ENCODE measurements at places on chromosomes 2 and 18.
A peak's percentile ranks its signal among the peaks of the same experiment; 100 is the strongest.

GRCh38 chr2:51681854-51682253 is 649.9 kb upstream of the NRXN1 start:
- DNase-seq: no peak

DNA sequence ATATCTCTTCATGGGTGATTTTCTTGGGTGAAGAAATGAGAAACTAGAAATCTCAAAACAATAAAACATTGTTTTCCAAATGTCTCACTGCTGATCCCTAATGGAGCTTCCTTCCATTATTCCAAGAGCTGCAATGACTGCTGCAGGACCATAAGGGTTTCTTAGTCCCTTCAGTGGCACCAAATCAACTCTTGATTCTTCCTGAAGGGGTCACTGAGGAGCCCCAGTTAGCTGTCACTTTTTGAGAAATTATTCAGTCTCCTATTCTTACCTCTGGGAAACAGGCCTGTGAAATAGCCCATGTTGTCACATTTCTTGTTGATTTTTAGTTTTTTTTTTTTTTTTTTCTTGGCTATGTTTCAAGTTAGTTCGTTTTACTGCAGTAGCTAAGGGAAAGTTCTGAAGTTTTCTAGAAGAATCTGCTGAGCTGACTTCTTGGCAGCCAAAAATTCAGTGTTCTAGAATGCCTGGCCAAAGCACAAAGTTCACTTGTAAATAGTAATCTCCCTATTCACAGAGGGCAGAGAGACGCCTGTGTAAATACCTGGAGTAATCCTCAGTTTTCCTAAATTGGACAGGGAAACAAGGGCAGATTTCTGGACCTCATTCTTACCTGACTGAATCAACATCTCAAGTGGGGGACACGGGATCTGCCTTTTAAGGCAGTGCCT is 480.0 kb downstream of the RIT2 start:
- DNase-seq: no peak

- DNase-seq: no peak
Observed at GRCh38 chr18:76565238-76566173, 70.5 kb upstream of the ZNF516 start.

- DNase-seq: no peak
Observed at GRCh38 chr18:74148543-74149070, 284 bp downstream of the TIMM21 start.

- no peak for DNase-seq
Observed at GRCh38 chr2:234422273-234422732, 74.6 kb downstream of the ARL4C start.

- DNase-seq: no peak
Observed at GRCh38 chr2:74093840-74094239, 53.9 kb downstream of the BOLA3 start.

GRCh38 chr18:77658299-77658662 is 408.6 kb downstream of the GALR1 start:
- no peak for DNase-seq

- DNase-seq: no peak
Observed at GRCh38 chr18:27723168-27723567, 453.8 kb downstream of the CDH2 start.

- DNase-seq: no peak
Observed at GRCh38 chr18:54148151-54148550, 76.3 kb downstream of the MBD2 start.

GRCh38 chr2:37802211-37802752 is 122.8 kb upstream of the RMDN2 start:
- DNase-seq: no peak

GRCh38 chr18:29004921-29005320 is 828.0 kb upstream of the CDH2 start:
- no peak for DNase-seq

- no peak for DNase-seq
Observed at GRCh38 chr2:215903203-215903602, 110.1 kb downstream of the MREG start.

DNA sequence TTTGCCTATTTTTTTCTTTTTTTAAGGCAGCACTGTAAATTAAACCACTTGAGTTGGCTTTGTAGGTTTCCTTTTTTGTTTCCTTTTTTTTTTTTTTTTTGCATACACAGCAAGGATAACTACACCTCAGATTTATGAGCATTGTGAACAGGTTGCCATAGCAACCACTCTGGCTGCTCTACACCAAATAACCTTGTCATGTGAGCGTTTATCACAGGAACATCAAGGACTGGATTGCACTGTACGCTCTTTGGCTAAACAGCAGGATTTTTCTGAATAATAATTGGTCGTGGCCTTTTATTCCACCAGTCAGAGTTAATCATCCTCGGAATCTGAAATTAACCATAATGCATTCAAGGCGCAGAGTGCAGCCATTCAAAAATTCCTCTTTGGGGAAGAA is 199.1 kb upstream of the SLC14A2 start:
- DNase-seq: no peak

- no peak for DNase-seq
Observed at GRCh38 chr2:160419776-160420505, 73.7 kb downstream of the RBMS1 start.

DNA sequence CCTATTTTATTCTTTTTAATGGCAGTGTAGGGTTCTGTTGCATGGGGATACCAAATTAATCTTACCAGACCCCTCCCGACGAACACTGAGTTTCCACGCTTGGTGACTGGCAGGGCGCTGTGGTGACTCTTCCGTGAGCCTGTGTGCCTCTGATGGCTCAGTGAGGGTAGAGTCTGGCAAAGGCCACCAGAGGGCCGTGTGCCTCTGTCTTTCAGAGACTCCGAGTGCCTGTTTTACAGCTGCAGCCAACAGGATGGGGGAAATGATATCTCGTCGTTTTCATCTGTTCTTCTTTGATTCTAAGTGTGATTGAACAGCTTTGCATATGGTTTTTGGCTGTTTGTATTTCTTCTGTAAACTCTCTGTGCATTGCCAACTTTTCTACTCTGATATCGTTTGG is 99.8 kb downstream of the ZNF236 start:
- peak; percentile 40 for DNase-seq

Measured in activated CD4-positive, alpha-beta T cell treated with anti-CD3 and anti-CD28 coated beads, Interleukin-2, amount 50 U/mL, for 4 hours (primary cell).